ENCODE measurements at places on chromosomes 7 and 10.

GRCh38 chr10:88659725-88660597 lies 4.3 kb upstream of the LIPF start:
- no peak for DNase-seq

DNA sequence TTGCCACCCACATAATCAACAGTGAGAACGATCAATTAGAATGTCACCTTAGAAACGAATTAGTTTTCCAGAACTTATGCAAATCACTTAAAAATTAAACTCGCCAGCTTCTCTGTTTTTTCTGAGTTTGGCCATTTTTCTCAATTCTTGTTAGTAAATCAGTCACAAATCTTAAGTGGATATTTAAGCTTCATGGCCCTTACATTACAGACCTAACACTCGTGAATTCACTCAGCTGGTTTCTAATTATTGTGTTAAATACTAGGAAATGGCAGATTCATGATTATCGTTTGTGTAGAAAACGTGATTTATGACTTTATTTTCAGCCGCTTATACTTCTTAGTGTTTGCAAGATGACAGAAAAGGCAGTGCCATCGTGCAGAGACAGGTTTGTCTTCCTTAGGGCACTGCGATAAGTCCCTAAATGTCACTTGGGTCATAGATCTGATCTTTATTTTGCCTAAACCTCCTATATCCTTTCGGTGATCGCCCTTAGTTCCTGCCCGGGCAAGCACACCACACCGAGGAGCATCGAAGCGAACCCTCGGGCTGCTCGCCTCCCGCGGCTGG lies 587 bp upstream of the CELF2 start:
- no peak for DNase-seq

GRCh38 chr7:81811956-81812865 lies 42.4 kb upstream of the HGF start:
- DNase-seq: no peak

DNA sequence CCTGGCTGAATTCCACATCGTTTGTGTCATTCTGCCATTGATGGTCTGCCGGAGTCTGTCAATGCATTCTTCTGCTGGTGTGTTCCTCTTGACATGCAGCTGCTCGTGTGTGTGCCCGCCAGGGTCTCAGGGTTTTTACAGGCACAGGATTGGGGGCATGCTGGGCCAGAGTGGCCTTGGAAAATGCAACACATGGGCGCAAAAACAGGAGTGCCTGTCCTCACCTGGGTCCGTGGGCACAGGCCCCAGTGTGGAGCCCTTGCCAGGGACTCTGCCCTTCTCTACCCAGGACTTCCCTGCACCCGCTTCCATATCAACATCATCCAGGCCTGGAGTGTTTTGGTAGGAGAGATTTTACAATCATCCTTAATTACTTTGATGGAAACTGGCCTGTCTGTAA lies 340.7 kb downstream of the KIF20B start:
- no peak for DNase-seq

GRCh38 chr7:77438131-77438530 lies 22.0 kb upstream of the GSAP start:
- DNase-seq: no peak

- no peak for DNase-seq
Observed at GRCh38 chr10:47376522-47377220, 7.4 kb downstream of the ZNF488 start.

- DNase-seq: no peak
Observed at GRCh38 chr10:44051584-44052385, 333.1 kb downstream of the CXCL12 start.

DNA sequence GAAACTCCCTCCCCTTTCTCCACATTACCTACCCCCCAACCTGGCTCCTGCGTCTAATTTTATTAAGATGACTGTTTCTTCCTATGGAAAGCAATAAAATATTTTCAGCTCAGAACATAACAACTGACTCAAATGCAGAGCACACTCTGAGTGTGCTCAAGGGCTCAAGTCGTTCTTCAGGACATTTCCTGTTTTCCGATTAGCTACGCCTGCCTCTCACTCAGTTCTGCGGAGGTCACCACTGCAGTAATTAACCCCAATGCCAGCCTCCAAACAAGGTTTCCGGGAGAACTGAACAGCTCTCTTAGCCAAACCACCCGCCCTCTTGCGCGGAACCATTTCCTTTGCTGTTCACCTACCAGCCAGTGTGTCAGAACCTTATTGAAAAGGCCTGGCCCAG lies 19.3 kb downstream of the MYOF start:
- peak; percentile 99 for DNase-seq

- DNase-seq: no peak
Observed at GRCh38 chr7:39721345-39721744, 98.0 kb downstream of the RALA start.

- DNase-seq: no peak
Observed at GRCh38 chr7:10521306-10521705, 452.4 kb upstream of the PHF14 start.

GRCh38 chr7:122803323-122803722 lies 82.9 kb downstream of the CADPS2 start:
- DNase-seq: peak; percentile 80

- DNase-seq: no peak
Observed at GRCh38 chr10:67784474-67784873, 53.5 kb downstream of the DNAJC12 start.

GRCh38 chr7:104963991-104964385 lies 50.0 kb upstream of the KMT2E start:
- DNase-seq: peak; percentile 94

GRCh38 chr7:47442605-47442865 lies 139.4 kb downstream of the TNS3 start:
- no peak for DNase-seq

DNA sequence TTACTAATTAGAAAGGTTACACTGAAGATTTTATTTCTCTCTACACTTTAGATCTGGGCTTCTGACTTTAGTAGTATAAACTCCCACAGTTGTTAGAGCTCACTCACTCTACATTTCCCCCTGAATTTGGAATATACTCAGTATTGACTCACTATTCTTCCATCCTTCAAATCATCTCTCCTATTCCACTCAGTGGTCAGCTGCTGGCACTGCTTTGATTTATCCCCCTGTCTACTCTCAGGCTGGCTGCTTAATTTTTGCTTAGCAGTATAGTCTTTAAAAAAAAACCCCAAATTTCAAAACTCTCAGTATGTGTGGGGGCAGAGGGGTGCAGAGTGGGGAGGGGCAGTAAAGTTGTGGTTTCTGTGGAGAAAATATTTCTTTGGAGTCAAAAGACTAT lies 68.9 kb downstream of the CDK6 start:
- DNase-seq: no peak

- no peak for DNase-seq
Observed at GRCh38 chr7:85320699-85321476, 134.0 kb upstream of the SEMA3D start.

DNA sequence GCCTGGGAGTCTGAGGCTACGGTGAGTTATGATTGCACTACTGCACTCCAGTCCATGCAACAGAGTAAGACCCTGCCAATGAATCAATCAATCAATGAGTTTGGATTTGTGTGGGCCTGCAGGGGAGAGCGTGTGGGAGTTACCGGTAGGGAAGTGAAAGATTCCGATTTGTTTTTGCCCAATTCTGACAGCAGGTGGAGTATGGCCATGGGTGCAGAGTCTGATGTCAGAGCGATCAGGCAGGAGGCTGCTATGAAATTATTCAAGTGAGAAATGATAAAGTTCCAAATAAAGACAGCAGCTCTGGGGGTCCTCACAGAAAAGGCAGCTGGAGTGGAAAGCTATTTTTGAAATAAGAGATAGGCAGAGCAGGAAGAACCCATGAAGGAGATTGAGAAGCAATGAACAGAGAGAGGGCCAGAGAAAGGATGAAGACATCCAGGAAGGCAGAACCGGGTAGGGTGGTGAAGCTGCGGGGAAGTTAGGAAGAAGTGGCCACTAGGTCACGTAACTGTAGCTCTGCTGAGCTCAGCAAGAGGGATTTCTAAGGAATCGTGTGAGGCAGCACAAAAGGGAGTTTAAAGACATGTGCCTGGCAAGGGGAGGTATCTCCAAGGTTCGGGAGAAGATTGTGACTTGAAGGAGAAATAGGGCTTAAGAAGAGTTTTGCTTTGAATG lies 93.7 kb upstream of the NMT2 start:
- DNase-seq: peak; percentile 64

- DNase-seq: peak; percentile 6
Observed at GRCh38 chr7:38102507-38102906, 75.5 kb upstream of the STARD3NL start.

DNA sequence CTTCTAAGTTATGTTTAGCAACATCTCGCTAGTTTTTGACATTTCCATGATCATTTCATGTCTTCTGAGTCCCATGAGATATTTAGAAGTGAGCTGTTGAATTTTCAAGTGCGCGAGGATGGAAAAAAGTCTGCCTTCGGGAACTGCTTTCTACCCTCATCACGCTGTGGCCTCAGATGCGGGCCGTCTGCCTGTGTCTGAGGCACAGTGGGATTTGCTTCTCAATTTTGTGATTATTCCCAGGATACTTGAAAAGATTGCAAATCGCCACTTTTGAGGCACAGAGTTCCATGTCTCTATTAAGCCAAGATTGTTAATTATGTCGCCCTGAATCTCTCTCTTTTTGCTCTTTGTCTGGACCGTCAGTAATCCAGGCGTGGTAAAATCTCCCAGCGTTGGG lies 30.8 kb upstream of the NKX6-2 start:
- DNase-seq: no peak

DNA sequence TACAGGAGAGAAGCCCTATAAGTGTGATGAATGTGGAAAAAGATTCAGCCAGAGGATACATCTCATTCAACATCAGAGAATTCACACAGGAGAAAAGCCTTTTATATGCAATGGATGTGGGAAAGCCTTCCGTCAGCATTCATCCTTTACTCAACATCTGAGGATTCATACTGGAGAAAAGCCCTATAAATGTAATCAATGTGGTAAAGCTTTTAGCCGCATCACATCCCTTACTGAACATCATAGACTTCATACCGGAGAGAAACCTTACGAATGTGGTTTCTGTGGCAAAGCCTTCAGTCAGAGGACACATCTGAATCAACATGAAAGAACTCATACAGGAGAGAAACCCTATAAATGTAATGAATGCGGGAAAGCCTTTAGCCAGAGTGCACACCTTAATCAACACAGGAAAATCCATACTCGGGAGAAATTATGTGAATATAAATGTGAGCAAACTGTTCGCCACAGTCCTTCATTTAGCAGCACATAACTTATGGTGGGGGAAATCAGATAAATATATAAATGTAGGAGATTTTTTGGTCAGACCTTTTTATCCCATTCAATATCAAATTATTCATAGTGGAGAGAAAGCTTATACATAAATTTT lies 12.1 kb upstream of the MRPS17 start:
- DNase-seq: no peak

DNA sequence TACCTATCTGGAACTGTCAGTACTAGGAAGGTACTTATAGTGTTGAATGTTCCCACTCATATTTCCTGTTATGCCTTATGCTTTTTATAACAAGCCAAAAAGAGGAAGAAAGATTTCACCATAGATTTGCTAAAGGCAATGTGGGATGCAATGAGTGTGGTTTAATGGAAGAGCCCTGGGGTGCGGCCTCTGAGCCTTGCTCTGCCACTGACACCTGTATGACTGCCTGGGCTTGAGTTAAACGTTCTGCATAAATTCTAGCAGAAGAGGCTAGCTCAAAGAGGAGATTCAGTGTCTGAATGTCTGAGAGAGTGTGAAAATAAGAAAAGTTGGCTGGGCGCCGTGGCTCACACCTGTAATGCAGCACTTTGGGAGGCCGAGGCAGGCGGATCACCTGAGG lies 143.8 kb downstream of the TPST1 start:
- DNase-seq: no peak

GRCh38 chr7:22809902-22810642 lies 12.6 kb downstream of the TOMM7 start:
- no peak for DNase-seq

DNA sequence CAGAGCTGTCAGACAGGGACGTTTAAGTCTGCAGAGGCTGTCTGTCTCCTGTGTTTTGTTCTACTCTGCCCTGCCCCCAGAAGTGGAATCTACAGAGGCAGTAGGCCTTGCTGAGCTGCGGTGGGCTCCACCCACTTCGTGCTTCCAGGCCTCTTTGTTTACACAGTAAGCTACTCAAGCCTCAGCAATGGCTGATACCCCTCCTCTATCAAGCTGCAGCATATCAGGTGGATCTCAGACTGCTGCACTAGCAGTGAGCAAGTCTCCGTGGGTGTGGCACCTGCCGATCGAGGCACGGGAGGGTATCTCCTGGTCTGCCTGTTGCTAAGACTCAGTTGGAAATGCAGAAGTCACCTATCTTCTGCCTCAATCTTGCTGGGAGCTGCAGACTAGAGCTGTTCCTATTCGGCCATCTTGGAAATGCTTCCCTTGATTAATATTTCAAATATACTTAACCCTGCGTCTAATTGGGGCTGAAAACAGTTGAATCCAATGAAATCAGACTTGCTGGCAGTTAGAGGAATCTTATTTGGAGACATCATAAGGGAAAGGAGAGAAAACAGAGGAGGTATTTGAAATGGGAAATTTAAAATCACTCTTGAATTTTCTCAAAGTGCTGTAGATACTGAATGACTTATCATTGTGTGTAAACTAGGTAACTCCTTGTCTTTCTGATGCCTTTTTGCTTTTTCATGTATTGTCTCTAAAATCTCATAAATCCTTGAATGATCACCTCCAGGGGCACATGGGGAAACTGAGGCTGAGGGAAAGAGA lies 13.8 kb upstream of the CYP3A5 start:
- no peak for DNase-seq

- no peak for DNase-seq
Observed at GRCh38 chr10:80275135-80275498, 14.3 kb downstream of the MAT1A start.

- DNase-seq: no peak
Observed at GRCh38 chr10:128573281-128573845, 447.1 kb upstream of the MKI67 start.

DNA sequence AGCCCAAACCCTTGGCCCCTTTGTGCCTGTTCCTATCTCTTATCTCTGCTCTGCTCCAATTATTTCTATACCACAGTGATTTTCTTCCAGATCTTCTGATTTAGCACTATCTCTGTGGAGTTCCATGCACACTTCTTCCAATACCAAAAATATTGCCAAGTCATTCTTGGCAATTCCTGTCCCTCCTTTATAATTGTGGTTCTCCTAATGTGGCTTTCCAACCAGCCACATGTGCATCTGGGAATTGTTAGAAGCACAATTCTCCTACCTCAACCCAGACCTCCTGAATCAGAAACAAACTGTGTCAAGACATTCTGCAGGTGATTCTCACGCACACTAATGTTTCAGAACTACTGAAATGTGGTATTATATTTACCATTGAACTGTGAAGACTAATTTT lies 447.8 kb upstream of the IGFBP3 start:
- no peak for DNase-seq

DNA sequence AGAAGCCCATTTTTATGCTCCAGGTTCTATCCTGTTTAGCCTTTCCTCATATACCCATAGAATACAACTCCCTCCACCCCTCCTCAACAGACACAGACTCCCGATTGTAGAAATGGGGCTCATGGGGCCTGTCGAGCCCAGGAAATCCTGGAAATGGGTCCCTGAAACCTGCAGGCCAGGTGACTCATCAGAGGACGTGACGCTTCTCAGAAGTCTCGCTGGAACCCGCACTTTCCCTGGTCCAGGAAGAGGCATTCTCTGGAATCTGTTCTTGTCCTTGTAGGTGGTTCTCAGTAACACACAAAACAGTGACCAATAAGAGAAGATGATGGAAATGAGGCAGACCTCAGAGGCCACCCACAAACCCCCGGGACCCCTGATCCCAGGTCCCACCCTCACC lies 244.8 kb upstream of the PPP2R2D start:
- no peak for DNase-seq

Measured in dermis blood vessel endothelial cell (primary cell).